SJSA1 (cell line): ENCODE measurements at places on chromosomes 2 and 18.

GRCh38 chr2:235511187-235511661 is 17.4 kb downstream of the AGAP1 start:
- DNase-seq: no peak

GRCh38 chr18:10010611-10011015 is 96.8 kb downstream of the VAPA start:
- DNase-seq: peak; percentile 72

DNA sequence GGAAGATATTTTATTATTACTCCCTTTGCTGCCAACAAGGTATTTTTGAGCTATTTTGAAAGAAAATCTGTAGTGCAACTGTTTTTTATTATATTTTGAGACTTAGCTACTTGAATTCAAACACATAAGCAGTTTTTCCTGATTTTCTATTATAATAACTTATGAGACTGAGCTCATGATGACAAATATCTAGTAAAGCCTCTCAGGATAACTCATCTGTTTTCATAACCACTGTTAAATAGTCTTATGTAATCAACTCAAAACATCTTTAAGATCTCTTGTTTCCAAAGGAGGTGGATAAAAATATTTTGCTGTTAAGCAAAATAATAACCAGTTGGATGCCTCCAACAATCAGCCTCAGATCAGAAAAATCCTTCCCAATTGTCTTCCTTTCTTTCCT is 21.9 kb upstream of the PPP1CB start:
- no peak for DNase-seq

DNA sequence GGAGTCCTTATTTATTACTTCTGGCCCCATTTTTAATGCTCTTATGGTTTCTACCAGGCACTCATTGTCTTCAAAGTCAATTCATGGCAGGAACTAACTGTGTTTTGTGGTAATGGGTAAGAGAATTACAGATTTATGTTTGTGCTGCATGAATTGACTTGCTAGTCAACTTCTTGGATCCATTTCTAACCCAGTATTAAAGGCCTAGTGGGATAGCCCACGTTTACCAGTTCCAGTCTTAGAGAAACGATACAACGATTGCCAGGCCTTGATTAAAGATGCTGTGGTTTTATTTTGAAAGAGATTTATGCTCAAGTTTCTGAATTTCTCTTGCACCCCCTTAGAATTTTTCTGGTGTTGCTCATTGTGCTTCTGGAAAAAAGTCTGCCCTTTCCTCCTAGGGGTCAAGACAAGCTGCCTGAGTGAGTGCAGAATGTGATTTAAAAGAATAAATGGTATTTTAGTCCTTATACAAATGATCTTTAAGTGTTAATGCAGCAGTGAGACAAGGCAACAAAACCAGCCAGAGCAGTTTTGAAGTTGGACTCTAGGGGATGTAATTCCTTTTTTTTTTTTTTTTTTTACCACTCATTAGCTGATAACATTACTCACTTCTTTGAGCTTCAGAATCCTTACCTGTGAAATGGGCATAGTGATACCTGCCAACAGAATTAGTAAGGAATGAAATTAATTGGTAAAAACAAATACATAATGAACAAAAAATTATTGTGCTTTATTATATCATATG is 101.5 kb downstream of the ARHGAP15 start:
- DNase-seq: no peak

DNA sequence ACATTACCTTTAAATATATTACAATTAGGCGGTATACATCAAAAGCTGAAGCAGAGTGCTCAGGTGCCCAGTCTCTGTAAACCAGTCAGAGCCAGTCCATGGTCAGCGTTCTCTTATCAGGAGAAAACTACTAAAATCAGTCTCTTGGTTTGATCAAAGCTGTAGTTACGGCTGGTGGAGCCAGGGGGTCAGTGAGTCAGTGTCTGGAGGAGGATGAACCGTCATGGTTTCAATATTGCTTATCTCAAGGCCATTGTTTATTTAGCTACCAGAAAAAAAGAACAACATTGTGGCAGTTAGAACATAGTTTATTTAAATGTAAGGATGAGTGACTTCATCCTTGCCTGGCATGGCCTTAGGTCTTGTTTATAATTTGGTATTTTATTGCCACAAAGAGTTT is 71.3 kb upstream of the NYAP2 start:
- peak; percentile 70 for DNase-seq

GRCh38 chr2:32377928-32378327 is 21.1 kb downstream of the BIRC6 start:
- no peak for DNase-seq

GRCh38 chr18:42094875-42095274 is 139.8 kb downstream of the PIK3C3 start:
- DNase-seq: no peak

DNA sequence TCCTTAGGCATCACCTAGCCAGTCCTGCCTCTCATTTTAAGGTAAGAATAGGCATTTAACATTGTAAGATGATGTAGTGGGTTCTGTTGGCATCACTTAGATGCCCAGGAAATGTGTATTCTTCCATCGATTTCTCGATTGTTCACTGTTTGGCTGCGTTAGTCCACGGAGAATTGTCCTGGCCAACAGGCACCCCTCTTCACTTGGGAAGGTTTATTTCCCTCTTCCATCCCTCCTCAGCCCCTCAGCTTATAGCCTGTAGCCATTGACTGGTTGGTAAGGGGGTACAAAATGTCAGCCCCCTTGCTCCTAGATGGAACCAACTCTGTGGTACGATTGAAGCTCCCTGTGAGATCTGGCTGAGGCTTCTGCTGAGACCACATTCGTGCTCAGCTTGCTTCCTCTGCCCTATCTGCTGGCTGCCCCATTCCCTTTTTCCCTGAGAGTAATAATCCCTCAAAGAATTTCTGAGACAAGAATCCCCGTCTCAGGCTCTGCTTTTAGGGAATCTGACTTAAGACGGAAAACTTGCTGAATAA is 43.4 kb downstream of the PLEKHA3 start:
- no peak for DNase-seq

- DNase-seq: no peak
Observed at GRCh38 chr2:161121622-161122021, 38.6 kb upstream of the TANK start.

DNA sequence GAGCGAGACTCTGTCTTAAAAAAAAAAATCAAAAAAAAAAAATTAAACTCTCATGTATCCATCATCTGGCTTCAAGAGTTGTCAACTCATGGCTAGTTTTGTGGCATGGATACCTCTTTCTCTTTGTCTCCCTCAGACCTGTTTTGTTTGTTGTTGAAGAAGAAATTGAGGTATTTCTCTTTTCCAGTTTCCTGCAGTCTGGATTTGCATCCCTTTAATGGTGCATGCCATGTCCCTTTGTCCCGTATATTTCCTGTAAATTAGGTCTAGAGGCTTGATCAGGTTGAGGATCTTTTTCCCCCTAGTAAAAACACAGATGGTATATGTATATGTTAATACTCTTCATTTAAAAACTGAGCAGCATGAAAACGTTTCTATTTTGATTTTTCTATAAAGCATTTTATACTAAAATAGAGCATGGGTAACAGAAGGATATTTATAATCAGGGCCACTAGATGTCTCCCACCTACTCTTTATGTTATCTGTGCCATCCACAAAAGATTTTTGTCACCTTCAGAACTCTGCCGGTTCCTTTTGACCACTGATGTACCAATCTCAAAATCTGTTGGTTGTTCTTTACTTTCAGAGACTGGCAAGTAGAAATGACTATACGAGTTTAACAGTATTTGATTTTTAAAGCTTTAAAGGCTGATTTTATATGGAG is 80.1 kb downstream of the GALNT1 start:
- DNase-seq: no peak

GRCh38 chr2:239376942-239377531 is 23.8 kb downstream of the HDAC4 start:
- DNase-seq: no peak
